ENCODE measurements at places on chromosomes 12 and 14.

GRCh38 chr12:54173066-54173726, 15.6 kb downstream of the SMUG1 start:
- DNase-seq, result peak; percentile 84

DNA sequence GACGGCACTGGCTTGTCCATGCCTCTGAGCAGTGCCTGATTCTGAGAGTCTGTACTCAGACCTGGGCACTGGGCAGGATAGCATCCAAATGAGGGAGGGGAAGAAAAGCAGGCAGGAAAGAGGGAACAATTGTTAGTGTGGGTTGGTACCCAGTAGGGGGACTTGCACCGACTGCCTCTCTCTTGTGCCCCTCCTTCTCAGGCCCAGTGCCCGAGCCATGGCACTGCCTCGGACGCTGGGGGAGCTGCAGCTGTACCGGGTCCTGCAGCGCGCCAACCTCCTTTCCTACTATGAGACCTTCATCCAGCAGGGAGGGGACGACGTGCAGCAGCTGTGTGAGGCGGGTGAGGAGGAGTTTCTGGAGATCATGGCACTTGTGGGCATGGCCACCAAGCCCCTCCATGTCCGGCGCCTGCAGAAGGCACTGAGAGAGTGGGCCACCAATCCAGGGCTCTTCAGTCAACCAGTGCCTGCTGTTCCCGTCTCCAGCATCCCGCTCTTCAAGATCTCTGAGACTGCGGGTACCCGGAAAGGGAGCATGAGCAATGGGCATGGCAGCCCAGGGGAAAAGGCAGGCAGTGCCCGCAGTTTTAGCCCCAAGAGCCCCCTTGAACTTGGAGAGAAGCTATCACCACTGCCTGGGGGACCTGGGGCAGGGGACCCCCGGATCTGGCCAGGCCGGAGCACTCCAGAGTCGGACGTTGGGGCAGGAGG, 2.2 kb downstream of the NAB2 start:
- DNase-seq, result no peak

- DNase-seq, result no peak
Observed at GRCh38 chr12:1281683-1282366, 290.8 kb downstream of the ERC1 start.

- DNase-seq, result no peak
Observed at GRCh38 chr12:54680374-54680773, 32.2 kb upstream of the DCD start.

DNA sequence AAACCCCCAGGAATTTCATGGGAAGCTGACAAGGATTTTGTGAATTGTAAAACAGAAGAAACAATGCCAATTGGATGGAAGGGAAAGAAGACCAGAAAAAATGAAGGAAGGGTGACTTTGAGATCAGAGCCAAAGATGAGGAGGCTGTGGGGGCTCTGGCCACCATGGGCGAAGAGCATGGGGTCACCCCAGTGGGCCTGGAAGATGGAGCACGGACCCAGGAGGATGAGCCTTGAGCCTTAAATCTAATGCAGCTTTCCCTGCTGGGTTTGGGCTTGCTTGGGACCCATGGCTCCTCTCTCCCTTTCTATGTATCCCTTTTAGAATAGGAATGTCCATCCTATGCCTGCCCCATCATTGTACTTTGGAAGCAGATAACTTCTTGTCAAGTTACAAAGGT, 322.2 kb downstream of the TMEM121 start:
- no peak for DNase-seq

DNA sequence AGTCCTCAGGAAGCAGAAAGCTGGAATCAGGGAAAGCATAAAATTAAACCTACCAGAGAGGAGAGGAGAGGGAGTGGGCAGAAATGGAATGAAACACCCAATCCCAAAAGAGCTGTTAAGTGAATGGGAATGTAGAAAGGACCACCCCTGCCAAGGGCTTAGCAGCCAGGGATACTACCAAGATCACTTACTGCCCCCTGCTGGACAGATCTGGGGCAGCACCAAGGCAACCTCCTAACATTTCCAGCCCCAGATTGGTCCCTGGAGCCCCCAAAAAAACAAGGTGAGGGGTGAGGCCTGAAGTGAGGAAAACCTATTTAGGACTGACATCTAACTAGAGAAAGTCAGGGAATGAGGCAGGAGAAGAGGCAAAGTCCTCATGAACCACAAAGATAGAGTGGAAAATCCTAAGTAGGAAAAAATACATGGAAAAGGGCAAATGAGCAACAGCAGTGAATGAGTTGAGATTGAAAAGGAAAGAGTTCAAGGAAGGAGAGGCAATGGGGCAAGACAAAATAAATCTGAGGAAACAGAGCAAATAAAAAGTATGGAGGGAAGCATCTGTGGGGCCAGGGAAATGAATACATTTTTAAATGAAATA, 11.2 kb upstream of the FKBP11 start:
- peak; percentile 8 for DNase-seq

DNA sequence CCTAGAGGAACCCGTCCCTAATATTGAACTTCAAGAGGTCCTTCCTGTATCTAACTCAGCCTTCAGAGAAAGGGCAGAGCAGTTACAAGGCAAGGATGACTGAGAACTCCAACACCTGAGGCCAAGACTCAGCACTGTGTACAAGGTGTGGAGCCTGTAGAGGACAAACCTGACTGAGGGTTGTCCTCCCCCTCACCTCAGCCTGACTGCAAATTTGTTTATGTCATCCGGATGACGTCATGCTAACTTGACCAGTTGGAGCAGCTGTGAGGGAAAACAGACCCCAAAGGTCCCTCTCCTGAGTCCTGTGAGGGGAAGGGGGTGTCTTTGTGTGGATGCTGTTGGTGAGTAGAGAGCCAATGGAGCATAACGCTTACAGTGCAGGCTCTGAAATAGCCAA, 4.3 kb downstream of the CRACR2A start:
- DNase-seq, result no peak

GRCh38 chr14:55059333-55059732, 7.9 kb downstream of the MAPK1IP1L start:
- no peak for DNase-seq

DNA sequence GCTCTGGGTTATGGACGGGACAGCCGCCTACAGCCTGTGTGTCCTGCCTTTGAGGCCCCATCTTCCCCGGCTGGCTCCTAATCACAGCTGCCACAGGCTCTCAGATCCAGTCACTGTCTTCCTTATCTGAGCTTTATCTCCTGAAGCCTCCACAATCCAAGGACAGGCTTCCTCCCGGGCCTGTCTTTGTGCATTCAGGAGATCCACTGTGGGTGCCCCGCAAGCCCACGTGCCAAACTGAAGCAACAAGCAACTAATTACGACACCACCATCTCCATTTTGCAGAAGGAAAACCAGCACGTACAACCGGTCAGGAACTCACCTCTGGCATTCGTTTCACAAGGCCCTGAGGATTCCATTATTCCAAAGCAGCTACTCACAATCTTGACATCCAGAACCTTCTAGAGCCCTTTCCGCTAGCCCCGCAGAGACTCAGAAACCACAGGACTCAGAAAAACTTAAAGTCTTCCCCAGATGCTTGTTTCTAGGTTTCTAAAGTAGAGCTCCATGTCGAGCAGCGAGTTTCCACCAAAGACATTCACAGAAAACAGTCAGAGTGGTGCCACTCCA, 14.0 kb downstream of the SYNE3 start:
- no peak for DNase-seq

DNA sequence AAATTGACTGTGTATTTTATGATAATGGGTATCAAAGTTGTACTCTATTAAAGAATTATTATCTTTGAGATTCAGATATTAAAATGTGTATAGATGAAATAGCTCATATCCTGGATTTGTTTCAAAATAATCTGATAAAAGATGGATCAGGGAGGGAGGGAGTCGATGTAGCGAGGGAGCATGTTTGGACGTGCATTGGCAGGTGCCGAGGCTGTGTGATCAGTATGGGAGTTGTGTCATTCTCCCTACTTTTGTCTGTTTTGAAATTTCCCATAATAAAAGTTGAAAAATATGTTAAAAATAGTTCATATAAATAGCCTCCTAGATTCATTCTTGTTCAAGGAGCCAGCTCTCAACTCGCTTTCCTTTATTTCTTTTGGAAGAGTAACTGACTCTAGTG, 171.6 kb upstream of the HIF1A start:
- no peak for DNase-seq

GRCh38 chr14:49303946-49304516, 282.1 kb downstream of the RPS29 start:
- no peak for DNase-seq

- DNase-seq, result no peak
Observed at GRCh38 chr12:30166006-30166795, 382.5 kb upstream of the TMTC1 start.

DNA sequence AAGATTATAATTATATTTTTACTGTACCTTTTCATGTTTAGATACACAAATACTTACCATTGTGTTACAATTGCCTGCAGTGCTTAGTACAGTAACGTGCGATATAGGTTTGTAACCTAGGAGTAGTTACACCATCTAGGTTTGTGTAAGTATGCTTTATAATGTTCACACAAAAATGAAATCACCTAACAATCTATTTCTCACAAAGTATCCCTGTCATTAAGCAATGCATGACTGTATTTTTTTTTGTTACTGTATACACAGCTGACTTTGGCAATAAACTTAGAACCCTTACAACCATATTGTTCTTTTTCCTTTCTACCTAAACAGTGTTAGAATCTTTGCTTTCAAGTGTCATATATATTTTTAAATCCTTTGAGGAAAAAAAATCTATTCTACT, 303.0 kb upstream of the E2F7 start:
- DNase-seq, result no peak

GRCh38 chr12:9365296-9365695, 157.1 kb upstream of the PZP start:
- no peak for DNase-seq

DNA sequence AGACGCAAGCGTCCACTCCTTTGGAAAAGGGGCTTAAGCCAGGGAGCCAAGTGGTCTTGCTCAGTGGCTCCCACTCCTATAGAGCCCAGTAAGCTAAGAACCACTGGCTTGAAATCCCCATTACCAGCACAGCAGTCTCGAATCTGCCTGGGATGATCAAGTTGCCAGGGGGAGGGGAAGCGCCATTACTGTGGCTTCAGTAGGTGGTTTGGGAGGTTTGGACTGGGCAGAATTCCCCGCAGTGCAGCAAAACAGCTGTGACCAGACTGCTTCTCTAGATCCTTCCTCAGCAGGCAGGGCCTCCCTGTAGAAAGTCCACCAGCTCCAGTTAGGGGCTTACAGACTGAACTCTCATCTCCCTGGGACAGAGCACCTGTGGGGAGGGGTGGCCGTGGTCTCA, 115.4 kb downstream of the TMEM117 start:
- DNase-seq, result no peak

DNA sequence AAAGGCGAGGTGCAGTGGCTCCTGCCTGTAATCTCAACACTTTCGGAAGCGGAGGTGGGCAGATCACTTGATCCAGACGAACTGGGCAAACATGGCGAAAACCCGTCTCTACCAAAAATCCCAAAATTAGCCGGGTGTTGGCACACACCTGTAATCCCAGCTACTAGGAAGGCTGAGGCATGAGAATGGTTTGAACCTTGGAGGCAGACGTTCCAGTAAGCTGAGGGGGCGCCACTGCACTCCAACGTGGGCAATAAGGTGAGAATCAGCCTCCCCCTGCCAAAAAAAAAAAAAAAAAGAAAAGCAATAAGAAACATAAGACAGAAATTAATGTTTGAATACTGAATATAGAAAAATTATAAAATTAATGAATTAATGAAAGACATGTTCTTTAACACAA, 928.7 kb downstream of the LRFN5 start:
- no peak for DNase-seq

GRCh38 chr14:79702197-79702596, 509.1 kb downstream of the DIO2 start:
- DNase-seq, result no peak

Data from NCI-H2171 (cell line).